ENCODE measurements at places on chromosomes 13 and 19.

DNA sequence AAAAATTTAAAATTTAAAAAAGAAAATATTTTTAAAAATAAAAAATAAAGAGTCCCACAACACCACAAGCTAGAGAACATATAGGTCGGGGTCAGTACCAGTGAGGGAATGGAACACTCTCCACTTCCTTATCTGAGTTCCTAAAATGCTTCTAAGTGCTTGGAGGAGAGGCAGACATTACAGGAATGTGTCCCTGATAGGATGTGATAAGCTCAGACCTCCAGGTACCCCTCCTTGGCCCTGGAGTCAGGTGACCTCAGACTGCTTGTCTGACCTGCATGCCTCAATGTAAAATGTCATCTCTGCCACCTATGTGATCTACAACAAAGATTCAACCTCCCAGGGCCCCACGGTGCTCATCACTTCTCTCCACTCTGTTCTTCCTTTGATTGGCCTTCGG is 2.8 kb downstream of the ZNF814 start:
- DNase-seq: no peak

DNA sequence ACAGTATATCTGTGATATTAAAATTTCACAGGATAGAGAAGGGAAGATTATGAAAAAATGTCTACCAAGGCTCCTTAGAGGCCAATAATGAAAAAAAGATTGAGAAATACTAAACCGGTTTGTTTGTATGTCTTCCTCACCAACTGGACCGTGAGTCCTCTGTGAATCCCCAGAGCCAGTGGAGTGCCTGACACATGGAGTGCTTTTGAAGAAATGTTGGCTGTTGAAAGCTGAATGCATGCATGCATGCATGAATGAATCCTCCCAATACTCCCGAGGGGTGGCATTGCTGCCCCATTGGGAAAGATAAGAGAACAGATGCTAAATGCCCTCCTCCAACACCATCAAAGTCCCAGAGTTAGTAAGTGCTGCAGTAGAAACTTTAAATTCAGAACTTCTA is 152.7 kb upstream of the SERP2 start:
- no peak for DNase-seq

- DNase-seq: no peak
Measured at GRCh38 chr19:40159744-40160143, 31.5 kb upstream of the MAP3K10 start.

DNA sequence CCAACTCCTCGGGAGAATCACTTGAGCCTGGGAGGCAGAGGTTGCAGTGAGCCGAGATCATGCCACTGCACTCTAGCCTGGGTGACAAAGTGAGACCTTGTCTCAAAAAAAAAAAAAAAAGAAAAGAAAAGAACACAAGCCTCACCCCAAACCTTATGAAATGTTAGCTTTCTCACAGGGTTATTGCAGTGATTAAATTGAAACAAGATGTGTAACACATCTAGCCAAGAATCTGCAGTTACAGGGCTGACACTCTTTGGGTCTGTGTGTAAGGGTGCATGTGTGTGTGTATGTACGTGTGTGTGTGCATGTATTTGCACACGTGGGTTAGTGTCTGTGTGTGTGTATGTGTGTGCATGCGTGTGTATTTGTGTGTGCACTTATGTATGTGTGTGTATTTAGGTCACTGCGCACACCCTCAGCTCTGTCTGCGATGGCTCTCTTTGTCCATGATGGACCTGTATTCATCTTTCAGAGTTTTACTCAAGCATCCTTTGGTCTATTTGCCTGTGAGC is 336.3 kb downstream of the UQCRFS1 start:
- no peak for DNase-seq

- no peak for DNase-seq
Measured at GRCh38 chr19:995051-995827, 5.0 kb upstream of the GRIN3B start.

- no peak for DNase-seq
Measured at GRCh38 chr19:40144947-40145748, 46.1 kb upstream of the MAP3K10 start.

DNA sequence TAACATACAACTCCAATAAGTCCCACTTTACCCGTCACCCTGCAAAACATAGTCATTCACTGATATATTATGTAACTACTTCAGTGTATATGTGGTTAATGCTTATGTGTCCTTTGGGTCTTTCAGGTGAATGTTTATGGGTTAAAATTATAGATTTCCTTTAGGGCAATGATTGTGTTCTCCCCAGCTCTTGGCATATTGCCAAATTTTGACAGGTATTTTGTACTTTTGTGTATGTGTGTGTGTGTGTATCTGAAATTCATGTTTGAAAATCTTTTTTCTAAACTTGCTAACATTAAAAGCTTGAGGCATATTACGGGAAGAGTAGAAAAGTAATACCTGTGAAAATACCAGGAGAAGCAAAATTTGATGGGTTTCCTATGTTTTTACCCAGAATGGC is 8.2 kb downstream of the CDK8 start:
- no peak for DNase-seq

DNA sequence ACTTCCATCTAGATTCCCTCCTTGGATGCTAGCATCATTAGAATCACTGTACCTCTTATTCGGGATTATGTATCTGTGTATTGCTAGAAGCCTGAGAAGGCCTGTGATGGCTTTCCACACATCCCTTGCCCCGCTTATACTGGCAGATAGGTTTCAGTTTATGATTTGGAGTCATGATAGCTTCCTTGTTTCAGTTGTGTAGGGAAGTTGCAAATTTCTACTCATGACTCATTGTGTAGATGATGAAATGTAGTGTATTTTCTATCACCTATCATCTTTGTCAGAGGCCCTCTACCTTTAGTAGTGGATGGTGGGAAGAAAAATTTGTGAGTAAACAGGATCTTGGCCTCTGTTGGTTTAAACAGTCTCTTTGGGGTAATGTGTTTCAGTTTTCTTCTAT is 165.2 kb downstream of the GGACT start:
- no peak for DNase-seq

- no peak for DNase-seq
Measured at GRCh38 chr13:62320129-62321108, 904.8 kb upstream of the PCDH20 start.

DNA sequence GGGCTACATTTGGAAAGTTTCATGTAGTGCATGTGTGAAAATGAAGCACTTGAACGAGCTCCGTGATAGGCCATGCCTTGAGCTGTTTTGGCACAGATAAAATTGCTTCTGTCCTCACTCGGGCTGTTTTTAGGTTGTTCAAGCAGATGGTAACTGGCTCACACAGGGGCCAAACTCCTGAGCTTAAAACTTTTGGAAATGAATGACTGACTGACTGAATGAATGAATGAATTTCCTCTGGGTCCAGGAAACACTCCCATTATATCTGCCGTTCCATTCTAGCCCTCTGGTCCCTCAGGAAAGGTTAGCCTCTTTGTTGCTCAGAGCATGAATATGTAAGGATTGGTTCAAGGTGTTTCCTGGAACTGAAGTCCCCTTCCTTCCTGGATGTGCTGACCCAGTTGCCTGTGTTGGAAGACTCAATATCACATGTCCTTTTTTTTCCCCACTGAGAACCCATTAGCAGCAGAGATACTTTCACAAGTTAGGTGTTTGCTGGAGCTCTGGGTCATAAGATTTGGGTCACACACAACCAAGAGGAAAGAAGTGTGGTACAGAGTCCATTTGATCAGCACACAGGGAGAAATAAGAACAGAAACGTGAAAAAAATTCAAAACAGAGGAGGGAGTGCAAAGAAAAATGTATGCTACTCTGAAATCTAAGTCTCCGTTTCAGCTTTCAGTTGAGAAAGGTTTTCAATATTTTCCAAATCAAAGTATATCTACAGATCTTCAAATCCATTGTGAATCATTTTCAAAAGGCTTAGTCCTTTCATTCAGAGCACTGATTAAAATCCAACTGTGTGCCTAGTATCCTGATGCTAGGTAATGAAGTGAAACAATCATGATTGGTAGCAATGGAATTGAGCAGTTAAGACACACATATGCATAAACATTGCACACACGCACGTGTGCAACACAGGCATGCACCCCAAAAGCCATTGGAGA is 18.9 kb downstream of the MBNL2 start:
- DNase-seq: no peak

- no peak for DNase-seq
Measured at GRCh38 chr19:13984875-13985741, 21.0 kb downstream of the RFX1 start.

GRCh38 chr13:102704238-102705058 is 9.6 kb upstream of the METTL21C start:
- DNase-seq: no peak

DNA sequence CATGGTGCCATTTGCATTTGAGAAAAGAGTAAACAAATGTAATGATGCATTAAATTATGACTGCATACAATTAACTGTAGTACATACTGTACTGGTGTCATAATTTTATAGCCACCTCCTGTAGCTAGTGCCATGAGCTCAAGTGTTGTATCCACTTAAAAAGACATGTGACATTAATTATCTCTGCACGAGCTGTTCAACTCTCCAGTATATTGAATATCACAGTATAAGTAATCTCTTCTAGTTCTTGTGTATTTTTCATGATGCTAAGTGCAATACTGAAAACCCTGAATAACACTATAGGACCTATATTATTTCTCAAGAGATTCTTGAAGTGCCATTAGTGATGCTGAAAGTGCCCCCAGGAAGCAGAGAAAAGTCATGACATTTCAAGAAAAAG is 387.3 kb downstream of the PCDH17 start:
- no peak for DNase-seq

DNA sequence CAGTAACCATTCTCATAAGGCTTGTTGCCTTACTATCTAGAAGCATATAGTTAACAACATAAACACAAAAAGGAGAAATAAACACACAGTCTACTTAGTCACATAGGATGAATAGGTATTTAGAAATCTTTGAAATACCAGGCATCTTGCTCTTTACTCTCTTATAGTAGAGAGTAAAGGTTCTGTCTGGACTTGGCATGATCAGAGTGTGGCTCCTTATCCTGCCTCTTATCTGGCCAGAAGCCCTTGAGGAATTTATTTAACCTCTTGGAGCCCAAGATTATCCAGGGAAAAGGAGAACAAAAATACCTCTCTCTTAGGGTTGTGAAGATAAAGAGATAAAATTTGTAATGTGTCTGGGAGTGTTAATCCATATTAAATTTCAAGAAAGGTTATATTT is 100.2 kb upstream of the MBNL2 start:
- DNase-seq: no peak

GRCh38 chr19:48424694-48425219 is 21.0 kb upstream of the GRWD1 start:
- DNase-seq: no peak

DNA sequence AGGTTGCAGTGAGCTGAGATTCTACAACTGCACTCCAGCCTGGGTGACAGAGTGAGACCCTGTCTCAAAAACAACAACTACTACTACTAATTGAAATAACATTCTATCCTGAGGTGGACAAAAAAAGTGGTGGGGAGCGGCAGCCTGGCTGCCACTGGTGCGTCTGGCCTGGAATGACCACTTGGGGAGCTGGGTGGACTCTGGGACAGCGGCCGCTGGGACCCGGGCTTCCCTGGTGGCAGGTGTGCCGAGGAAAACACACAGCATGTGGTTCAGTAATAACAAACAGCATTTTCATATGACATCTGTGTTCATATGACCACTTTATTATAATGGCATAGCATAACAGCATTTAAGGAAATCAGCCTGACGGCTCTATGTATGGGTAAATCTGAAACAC is 33.9 kb downstream of the TFDP1 start:
- no peak for DNase-seq

- no peak for DNase-seq
Measured at GRCh38 chr19:27733551-27734266, 1479.2 kb downstream of the UQCRFS1 start.

DNA sequence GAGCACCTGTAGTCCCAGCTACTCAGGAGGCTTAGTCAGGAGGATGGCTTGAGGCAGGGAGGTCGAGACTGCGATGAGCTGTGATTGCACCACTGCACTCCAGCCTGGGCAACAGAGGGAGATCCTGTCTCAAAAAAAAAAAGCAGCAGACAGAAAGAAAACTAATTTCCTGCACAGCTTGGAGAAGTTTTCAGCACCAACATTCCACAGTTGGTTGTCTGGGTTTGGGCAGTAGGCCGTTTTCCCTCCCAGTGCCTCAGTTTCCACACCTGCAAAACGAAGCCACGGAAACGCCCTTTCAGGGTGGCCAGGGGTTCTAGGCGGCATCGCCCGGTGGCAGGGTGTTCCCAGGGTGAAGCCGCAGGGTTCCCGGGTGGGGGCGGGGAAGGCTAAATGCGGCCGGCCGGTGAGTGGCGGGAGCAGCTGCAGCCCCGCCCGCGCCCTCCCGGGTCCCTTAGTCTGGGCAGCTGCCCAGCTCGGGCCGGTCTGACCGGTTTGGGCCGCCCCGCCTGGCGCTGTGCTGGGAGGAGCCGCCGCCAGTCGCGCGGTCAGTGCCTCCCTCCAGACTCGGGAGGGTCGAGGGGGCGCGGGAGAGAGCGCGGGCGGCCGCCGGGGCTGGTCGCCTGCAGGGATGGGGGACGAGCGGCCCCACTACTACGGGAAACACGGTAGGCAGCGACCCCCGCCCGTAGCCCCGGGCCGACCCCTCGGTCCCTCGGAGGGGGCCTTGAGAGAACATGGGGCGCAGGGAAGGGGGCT is at the start of gene SLC44A2:
SLC44A2 (plus strand) TSS at position 551 of the 759 bp plus-strand sequence; CDS start at position 632, 81 bp downstream.
- peak; percentile 80 for DNase-seq

DNA sequence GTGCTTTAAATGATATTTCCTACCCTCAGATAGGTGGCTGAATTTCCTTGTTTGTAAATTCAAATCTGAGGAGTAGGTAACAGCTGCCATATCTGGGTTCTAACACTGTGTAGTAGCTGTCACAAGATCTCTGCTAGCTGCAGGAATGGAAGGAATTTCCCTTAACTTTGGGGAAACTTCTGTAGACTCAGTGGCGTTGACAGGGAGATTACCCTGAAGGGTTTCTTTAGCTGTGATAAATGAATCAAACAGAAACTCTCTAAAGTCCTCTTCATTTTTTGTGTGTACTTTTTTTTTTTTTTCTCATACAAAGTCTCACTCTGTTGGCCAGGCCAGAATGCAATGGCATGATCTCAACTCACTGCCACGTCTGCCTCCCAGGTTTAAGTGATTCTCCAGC is 5.3 kb upstream of the EPSTI1 start:
- DNase-seq: no peak

DNA sequence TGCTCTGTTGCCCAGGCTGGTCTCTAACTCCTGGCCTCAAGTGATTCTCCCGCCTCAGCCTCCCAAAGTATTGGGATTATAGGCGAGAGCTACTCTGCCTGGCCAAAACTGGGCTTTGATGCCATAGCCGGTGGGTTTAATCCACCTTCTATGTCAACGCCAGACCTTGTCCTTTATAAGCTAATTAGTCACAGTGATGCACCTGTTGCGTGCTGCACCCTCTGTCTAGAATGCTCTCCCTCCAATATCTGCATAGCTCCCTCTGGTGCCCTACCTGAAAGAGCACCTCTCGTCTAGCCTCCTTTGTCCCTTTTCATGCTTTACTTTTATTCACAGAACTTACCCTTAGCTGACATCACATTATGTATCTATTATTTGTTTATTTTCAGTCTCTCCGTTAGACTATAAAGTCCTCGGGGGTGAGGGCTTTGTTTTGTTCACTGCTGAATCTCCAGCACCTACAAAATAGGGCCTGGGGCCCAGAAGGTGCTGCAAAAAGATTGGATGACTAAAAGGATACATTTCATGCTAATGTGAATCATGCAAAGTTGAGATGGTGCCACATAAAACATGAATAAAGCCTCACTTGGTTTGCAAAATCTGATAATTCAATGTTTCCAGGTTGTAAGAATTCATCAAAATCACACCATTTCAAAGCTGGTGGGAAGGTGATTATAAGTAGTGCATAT is 148.1 kb downstream of the USP12 start:
- no peak for DNase-seq
